ENCODE measurements at places on chromosomes 13 and 19.

DNA sequence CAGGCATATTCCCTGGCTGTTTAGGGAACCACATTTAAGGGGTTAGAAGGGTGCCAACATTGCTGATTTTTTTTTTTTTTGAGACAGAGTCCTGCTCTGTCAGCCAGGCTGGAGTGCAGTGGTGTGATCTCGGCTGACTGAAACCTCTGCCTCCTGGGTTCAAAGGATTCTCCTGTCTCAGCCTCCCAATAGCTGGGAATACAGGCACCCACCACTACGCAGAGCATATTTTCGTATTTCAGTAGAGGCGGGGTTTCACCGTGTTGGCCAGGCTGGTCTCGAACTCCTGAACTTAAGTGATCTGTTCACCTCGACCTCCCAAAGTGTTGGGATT is 7.8 kb upstream of the CRX start:
- DNase-seq, result no peak

GRCh38 chr13:62837895-62838294 is 1422.2 kb upstream of the PCDH20 start:
- no peak for DNase-seq

- DNase-seq, result peak; percentile 13
Observed at GRCh38 chr19:6728346-6728745, 7.9 kb upstream of the C3 start.

GRCh38 chr13:99265821-99266426 is 7.7 kb upstream of the GPR18 start:
- no peak for DNase-seq

- no peak for DNase-seq
Observed at GRCh38 chr13:41582027-41582463, 124.7 kb downstream of the RGCC start.

DNA sequence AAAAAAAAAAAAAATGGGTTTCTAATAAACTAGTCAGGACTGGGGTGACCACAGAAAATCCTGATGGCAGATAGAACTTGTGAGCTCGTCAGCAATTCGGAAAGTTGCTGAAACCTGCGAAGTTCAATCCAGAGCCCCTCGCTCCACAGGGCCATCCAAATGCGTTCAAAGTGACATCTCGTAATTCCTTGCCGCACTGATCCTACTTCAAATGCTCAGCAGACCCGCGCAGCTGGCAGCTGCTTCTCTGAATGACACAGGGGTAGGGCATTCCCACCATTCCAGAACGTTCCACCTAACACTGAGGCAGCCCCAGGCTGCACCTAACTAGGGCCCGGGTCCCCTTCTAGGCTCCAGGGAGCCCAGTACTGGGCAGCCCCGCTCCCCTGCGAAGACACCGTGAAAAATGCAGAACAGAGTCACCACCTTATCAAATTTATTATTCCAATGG is 4.8 kb upstream of the DAPK3 start:
- DNase-seq, result no peak

DNA sequence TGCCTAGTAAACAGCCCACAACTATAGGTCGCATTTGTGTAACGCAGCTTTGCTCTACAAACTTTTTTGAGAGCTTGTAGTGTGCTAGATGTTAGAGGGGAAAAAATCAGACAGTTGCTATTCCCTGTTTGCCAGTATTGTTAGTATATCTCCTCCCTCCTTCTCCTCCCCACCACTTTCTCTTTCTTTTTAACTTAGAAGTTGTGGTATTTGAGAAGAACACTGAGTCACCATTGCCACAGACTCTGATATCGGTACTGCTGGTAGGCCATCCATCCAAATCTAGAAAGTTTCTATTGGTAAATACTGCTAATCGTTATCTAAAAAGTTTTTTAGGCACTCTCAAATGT is 666 bp downstream of the POMP start:
- DNase-seq, result no peak

GRCh38 chr19:49106648-49107135 is 7.5 kb upstream of the LIN7B start:
- DNase-seq, result peak; percentile 43

DNA sequence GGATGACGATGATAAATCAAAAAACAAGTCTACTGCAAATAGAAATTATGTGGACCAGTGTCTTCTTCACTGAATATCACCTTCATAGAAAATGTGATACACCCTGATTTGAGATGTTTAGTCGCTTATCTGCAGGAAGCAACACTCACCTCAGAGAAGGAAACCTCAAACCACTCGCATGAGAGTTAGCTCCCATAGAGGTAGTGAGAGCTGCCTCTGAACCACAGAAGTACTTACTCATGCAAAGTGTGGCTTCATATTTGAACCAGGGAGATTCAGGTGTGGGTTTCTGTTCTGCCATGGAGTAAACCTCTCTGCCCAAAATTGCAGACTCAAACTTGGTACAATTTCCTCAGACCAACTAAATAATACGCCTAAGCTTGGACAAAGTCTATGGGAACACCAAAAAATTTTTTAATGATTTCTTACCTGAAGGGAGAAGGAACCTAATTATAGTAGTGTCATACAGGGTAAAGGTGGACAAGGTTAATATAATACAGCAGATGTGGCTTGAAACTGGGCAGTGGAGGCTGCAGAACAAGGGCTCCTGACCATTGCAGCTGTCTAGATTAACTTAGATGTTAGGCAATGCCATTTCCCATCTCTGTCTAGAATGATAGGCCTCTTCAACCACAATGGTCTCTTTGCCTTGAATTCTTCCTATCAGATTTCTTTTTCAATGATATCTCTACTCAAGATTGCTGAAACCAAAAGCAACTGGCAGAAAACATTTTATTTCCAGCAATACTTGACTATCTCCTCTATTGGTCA is 29.6 kb upstream of the RCBTB2 start:
- DNase-seq, result no peak

DNA sequence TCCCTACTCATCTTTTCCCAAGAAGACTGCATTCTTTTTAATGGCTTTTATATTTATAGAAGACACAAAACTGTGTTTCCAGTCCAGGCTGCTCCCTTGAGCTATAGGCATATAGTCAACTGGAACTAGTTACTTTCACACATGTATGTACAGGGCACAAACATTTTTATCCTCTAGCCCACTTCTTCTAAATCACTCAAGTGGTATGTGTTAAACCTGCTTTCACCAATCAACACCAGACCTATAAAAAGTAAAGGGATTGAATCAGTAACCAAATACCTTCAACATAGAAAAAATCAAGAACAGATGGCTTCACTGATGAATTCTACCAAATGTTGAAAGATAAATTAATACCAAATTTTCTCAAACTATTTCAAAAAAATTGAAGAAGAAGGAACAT is 584.2 kb upstream of the SLITRK1 start:
- DNase-seq, result no peak

DNA sequence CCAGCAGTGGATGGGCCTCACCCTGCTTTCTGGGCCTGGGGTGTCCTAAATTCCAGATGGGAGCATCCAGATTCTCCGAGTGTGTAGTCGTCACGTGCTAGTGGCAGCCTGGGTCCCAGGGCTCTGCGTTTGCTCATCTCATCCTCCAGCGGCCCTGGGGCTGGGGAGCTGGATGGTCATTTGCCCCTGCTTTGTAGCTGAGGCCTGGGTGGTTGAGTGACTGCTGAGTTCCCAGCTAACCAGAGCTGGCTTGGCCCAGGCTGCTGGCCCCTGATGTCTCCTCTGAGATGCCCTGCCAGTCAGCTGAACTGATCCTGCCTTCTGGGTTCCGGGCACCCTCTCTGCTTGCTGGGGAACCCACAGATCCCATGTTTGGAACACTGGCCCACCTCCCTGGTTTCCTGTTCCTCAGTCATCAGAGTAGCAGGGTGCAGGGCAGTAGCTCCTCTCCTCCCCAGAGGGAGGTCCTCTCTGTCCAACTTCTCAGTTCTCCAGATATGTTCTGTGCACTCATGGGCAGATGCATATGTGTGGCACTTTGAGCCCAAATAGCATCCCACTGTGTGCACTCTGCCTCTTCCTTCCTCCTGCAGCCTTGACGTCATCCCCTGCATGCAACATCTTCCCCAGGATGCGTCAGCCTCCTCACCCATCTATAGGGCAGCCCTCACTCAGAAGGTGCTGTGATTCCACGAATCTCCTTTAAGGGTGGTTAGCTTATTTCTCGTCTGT is 22.4 kb upstream of the CRTC1 start:
- DNase-seq, result no peak

DNA sequence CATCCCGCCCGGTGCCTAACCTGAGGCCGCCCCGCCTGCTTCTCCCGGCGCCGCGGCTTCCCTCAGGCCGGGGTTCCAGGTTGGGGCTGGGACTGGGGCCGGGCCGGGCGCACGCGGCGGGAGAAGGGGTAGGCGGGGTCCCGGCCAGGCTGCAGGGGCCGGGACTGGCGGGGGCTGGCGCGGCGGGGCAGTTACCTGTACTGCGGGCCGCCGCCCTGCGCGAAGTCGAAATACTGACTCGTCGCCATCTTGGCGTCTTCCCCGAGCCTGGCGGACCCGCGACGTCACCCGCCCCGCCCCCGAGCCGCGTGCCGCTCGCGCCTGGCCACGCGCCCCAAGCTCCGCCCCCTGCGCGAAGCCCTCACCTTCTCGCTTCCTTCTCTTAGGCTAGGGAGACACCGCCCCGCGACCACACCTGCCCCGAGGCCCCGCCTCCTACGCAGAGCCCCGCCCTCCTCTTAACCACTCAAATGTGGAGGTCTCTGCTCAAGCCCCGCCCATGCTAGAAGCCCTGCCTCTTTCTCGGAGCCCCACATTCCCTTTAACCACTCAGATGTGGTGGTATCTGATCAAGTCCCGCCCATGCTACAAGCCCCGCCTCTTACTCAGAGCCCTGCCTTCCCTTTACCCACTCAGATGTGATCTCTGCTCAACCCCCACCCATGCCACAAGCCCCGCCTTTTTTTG is at the start of gene ZFR2:
ZFR2 (minus strand) TSS at position 269 of the 687 bp plus-strand sequence; CDS start at position 248, 21 bp downstream.
- no peak for DNase-seq

- no peak for DNase-seq
Observed at GRCh38 chr19:3397266-3398022, 31.1 kb downstream of the NFIC start.

DNA sequence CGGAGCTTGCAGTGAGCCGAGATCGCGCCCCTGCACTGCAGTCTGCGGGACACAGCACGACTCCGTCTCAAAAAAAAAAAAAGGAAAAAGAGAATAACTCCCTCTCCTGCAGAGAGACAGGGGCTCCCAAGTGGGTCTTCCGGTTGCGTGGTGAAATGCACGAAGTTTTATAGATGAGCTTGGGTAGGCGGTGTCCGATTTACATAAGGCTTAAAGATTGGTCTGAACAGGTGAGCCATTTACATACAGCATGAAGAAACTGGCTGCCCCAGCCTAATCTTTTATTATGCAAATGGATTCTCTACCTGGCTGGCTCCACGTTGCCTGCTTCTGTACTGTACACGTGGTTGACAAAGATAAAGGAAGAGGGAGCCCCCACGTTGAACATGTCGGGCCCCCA is 19.5 kb downstream of the ADGRE2 start:
- no peak for DNase-seq

DNA sequence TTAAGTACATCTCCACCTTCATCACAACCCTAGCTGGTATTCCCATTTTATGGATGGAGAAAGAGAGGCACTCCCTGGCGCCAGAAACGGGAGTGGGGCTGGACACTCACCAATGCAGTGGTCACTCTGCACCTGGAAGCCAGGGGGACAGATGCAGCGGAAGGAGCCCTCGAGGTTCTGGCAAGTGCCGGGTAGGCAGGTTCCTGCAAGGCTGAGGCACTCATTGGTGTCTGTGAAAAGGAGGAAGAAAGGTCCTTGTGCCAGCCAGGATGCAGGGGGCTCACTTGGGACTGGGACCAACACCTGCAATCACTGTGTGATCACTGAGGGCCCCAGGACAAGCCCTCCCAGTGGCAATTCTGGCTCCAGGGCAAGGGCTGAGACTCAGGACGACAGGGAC is 41.8 kb downstream of the CCL25 start:
- no peak for DNase-seq

- peak; percentile 24 for DNase-seq
Observed at GRCh38 chr13:51240958-51241357, 18.8 kb downstream of the FAM124A start.

GRCh38 chr13:45447050-45447661 is 17.6 kb upstream of the COG3 start:
- DNase-seq, result no peak

- peak; percentile 9 for DNase-seq
Observed at GRCh38 chr13:99442273-99442895, 58.9 kb upstream of the TM9SF2 start.
